ENCODE measurements at places on chromosomes 7 and 10. TPM values are rescaled to one million over a fixed set of nuclear protein-coding genes. Genes with fewer than 3 reads are reported as not detected.

DNA sequence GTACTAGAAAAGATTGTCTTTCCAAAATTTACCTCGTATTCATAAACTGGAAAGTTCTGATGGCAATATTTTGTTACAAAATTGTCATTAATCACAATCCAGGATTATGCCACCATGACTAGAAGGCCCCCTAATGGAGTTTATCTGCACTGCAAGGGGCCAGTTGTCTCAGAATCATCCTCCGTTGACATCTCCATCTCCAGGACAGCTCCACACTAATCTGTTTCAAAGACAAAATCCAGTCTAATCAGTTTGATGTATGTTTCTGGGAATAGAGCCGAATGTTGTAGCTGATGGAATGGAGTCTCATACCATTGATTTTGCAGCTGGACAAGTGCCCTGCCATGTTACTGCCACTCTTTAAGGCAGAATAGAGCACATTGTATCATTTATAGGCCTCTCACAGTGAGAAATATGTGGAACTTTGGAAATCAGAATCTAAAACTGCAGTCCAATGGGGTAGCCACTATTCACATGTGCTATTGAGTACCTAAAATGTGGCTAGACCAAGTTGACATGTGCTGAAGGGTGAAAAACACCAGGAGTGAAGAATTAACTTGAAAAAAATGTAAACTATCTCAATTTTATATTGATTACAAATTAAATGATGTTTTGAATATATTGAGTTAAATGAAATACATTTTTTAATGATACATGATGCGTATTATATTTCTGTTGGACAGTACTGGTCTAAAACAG lies 38.3 kb upstream of the TOMM7 start:
- DNase-seq, result peak; percentile 48
- no peaks in the 10 kb centered on the region for H3K27me3 ChIP-seq
- H3K4me3 ChIP-seq, result no peak overlapping the region
- H3K27ac ChIP-seq, result no peak overlapping the region

DNA sequence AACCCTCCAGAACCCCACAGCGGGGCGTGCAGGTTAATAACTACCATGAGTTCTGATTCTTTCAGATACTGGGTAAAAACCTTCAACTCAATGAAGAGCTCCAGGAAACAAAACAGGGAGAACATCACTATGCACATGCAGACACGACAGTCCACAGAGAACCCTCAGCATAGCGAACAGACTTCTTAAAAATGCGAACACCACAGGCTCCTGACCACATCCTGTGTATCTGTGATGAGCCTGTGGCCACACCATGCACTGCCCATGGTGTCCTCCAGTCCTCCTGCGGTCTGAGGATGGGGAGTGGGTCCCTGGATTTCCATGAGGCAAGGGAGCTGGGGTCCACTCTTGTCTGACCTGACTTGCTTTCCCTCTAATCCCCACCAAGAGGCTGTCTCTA lies 107.2 kb downstream of the COBL start:
- no peak for DNase-seq
- no peaks in the 10 kb centered on the region for H3K36me3 ChIP-seq
- H3K4me1 ChIP-seq, result peaks cover 6% of the 10 kb centered on the region
- no peak overlapping the region for H3K27ac ChIP-seq

DNA sequence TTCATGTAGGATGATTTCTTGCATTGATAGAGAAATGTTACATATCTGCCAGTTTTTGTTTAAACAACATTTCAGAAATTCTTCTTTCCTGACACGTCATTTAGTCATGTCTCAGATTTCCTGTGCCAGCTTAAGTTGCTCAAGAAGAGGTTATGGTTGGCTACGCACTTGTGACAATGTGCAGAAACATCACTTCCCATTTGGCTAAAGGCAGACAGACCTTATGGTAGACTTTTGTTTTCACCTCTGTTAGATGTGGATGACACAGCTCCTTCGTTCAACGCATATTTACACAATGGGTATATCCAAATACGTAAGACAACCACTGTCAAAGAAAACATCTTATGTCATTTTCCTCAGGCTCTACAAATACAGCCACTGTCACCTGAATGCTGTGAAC lies 125.8 kb downstream of the DOCK4 start:
- peak overlapping the region; percentile 42 for H3K4me3 ChIP-seq
- H3K27ac ChIP-seq, result peak overlapping the region; percentile 89
- H3K36me3 ChIP-seq, result no peaks in the 10 kb centered on the region
- peaks cover 24% of the 10 kb centered on the region for H3K4me1 ChIP-seq
- no peaks in the 10 kb centered on the region for H3K27me3 ChIP-seq
- peak; percentile 86 for DNase-seq

GRCh38 chr7:150408393-150409299 lies 29.5 kb downstream of the ZNF775 start:
- no peak overlapping the region for H3K4me3 ChIP-seq
- peak overlapping the region; percentile 59 for H3K27ac ChIP-seq
- peaks cover 16% of the 10 kb centered on the region for H3K4me1 ChIP-seq
- no peaks in the 10 kb centered on the region for H3K36me3 ChIP-seq
- no peak for DNase-seq
- H3K27me3 ChIP-seq, result no peaks in the 10 kb centered on the region

DNA sequence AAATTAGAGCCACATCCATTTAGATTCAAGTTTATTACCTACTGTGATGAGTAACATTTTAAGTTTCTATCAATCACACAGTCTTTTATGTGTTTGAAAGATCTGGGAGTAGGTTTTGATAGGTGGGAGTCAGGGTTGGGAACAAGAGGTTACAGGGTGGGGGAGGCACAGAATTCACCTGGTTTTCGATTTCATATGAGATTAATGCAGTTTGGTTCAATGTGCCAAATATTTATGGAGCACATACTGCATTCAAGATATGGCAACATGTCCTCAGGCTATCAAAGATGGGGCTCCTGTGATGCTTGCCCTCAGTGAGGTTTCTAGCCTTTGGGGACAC lies 564.1 kb downstream of the SUGCT start:
- no peak for DNase-seq
- H3K27ac ChIP-seq, result no peak overlapping the region
- H3K4me3 ChIP-seq, result no peak overlapping the region

DNA sequence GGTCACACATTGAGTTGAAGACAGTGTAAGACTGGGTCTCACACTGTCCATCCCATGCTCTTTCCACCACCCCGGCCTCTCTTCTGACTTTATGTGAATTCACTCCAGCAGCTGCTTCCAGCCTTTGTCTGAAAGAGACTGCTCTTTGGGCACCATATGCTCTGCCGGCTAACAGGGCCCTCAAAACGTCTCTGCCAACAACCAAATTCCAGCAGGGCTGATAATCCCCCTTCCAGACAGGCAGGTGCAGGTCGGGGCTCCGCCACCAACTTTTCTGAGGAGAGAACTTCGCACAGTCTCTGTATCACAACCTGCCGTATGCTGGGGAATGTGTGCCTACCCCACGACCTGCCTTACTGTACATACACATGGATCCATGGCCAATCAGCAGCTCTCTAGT lies 64.3 kb downstream of the PLXNA4 start:
- no peak for DNase-seq
- H3K36me3 ChIP-seq, result no peaks in the 10 kb centered on the region
- no peak overlapping the region for H3K4me3 ChIP-seq
- H3K27me3 ChIP-seq, result peaks cover 31% of the 10 kb centered on the region
- H3K4me1 ChIP-seq, result no peaks in the 10 kb centered on the region

- peaks cover 70% of the 10 kb centered on the region for H3K36me3 ChIP-seq
- peaks cover 4% of the 10 kb centered on the region for H3K4me1 ChIP-seq
- DNase-seq, result peak; percentile 62
- peak overlapping the region; percentile 73 for H3K4me3 ChIP-seq
- no peaks in the 10 kb centered on the region for H3K27me3 ChIP-seq
Observed at GRCh38 chr7:4745971-4746919, 29.2 kb upstream of the AP5Z1 start.

DNA sequence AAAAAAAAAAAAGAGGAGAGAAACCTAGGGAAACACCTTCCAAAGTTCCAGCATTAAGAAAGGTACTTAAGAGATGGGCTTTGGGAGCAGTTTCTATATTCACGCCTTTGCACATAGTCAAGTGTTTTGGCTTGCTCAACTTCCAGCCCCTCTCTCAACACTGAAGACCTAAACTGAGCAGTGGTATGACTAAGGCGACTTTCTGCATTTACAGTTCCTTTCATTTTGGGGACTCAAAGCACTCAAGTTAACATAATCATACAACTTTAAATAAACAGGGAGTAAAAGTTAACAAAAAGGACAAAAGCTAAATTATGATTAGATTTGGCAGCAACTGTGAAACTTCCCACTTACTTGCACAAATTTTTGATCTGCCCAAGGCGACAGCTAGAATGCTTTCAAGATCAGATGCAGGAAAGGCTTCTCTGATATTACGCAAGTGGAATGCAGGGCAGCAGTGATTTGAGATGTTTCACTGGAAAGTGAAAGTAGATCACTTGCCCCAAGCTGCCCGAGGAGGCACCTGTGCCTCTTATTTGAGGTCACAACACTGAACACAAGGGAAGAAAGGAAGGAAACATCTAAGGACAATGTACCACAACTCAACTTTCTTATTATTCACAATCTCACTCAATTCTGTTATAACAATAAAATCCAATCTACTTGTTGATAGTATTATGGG lies 199.5 kb downstream of the SKAP2 start:
- peak overlapping the region; percentile 48 for H3K4me3 ChIP-seq
- no peaks in the 10 kb centered on the region for H3K36me3 ChIP-seq
- peak; percentile 67 for DNase-seq
- H3K4me1 ChIP-seq, result peaks cover 16% of the 10 kb centered on the region
- no peak overlapping the region for H3K27ac ChIP-seq

DNA sequence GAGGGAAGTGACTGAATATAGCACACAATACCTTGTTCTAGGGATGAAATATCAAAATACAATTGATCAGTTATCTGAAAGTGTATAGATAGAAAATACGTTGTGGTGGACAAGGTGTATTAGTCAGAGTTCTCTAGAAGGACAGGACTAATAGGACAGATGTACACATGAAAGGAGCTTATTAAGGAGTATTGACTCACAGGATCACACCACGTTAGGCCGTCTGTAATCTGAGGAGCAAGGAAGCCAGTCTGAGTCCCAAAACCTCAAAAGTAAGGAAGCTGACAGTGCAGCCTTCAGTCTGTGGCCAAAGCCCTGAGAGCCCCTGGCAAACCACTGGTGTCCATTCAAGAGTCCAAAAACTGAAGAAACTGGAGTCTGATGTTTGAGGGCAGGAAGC lies 406.1 kb downstream of the MDFIC start:
- H3K27me3 ChIP-seq, result peaks cover 33% of the 10 kb centered on the region
- H3K27ac ChIP-seq, result no peak overlapping the region
- no peaks in the 10 kb centered on the region for H3K36me3 ChIP-seq
- H3K4me3 ChIP-seq, result no peak overlapping the region
- no peaks in the 10 kb centered on the region for H3K4me1 ChIP-seq

DNA sequence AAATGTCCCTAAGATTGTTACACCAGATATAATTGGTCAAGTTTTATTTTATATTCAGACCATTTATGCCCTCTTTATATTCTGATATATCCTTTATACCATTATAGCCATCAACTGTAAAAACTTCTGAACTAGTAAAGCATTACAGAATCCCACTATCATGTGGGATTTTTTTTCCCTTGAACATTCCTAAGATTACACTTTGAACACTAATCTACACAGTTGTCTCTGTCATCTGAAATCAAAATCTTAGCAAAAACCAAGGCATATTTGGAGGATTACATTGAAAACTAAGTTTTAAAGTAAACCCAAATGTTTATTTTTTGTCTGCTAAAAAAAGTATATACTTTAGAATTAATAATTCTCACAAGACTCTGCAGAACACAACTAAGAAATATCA lies 116.2 kb upstream of the GPR22 start:
- peaks cover 3% of the 10 kb centered on the region for H3K36me3 ChIP-seq
- H3K4me1 ChIP-seq, result peaks cover 6% of the 10 kb centered on the region
- H3K4me3 ChIP-seq, result no peak overlapping the region

DNA sequence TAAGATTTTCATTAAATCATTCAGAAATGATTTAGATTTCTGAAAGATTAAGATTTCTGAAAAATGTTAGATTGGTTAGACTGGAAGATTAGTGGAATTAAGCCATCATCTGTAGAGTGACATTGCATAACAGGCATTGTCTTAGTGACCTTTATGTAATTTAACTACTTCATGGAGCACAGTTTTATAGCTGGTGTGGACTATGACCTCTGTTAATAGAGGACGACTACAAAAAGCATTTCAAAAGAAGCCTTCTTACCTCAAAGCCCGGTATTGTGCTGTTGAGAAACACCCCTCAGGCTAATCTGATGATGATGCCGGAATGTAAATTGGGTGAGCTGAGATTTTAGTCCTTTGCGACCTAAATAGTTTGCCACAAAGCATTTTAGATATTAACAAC lies 55.6 kb downstream of the GALNT11 start:
- H3K27ac ChIP-seq, result no peak overlapping the region
- H3K4me3 ChIP-seq, result no peak overlapping the region
- peaks cover 39% of the 10 kb centered on the region for H3K4me1 ChIP-seq
- peak; percentile 74 for DNase-seq

GRCh38 chr7:96005271-96005670 lies 232.9 kb downstream of the DYNC1I1 start:
- H3K36me3 ChIP-seq, result no peaks in the 10 kb centered on the region
- no peak for DNase-seq
- H3K27me3 ChIP-seq, result peaks cover 83% of the 10 kb centered on the region
- H3K27ac ChIP-seq, result no peak overlapping the region
- H3K4me3 ChIP-seq, result no peak overlapping the region

DNA sequence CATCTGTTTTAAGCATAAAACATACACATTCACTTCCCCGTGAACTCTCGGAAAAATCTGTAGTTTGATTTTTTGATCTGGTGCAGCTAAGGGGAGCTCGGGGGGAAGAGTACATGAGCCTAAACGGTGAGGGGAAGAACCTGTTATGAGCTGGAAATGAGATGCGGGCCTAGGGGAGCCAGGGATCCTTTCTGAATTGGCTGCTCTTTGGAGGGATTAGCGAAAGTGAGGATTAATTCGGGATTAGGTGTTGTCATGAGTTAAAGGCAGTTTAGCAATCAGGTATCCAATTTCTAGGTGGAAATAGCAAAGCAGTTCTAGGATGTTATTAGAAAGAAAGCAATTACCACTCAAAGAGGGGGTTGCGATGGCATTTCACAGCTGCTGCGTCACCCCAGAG lies 51.1 kb upstream of the ADARB2 start:
- no peak for DNase-seq
- no peaks in the 10 kb centered on the region for H3K36me3 ChIP-seq
- H3K4me1 ChIP-seq, result no peaks in the 10 kb centered on the region
- H3K27ac ChIP-seq, result no peak overlapping the region
- no peaks in the 10 kb centered on the region for H3K27me3 ChIP-seq

HTR5A gene
- not detected for total RNA-seq

OPN4 gene
- total RNA-seq, result not detected

PAPOLB gene
- total RNA-seq, result not detected

EGR2 gene
- total RNA-seq, result 1.0 TPM

AGFG2 gene
- 11.9 TPM for total RNA-seq

TIAL1 gene
- 149 TPM for total RNA-seq

TRUB1 gene
- 23.4 TPM for total RNA-seq

ARHGEF5 gene
- 54.7 TPM for total RNA-seq

ARMC10 gene
- total RNA-seq, result 43.4 TPM
